ENCODE measurements at places on chromosomes 7 and 10.

DNA sequence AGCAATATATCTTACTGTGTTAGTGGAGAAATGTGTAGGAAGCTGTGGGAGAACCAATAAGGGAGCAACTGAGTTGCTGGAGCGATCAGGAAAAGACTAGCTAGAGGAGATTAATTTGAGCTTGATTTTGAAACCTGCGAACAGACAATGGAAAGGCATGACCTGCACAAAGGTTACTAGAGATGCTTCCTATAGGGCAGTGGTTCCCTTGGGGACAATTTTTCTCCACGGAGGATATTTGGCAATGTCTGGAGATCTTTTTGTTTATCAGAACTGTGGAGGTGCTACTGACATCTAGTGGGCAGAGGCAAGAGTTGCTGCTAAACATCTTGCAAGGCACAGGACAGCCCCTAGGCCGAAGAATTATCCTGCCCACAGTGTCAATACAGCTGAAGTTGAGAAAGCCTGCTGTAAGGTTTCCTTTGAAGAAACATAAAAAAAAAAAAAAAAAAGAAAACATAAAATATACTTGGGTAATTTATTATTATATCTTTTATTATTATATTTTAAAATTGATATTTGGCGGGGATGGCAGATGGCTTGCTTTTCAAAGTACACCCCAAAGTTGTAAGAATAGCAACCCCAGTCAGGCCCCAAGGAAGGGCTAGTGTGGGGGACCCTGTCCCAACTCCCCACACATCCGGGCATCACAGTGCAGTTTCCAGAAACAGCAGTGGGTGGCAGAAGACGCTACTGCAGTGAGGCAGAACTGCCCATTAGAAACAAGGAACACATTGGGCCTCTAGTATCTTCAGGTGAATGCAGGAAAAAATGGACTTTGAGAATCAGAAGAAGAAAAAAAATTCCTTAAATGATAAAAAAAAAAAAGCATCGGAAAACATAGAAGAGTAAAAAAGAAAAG, 481.6 kb downstream of the SH2D4B start:
- no peak for DNase-seq

DNA sequence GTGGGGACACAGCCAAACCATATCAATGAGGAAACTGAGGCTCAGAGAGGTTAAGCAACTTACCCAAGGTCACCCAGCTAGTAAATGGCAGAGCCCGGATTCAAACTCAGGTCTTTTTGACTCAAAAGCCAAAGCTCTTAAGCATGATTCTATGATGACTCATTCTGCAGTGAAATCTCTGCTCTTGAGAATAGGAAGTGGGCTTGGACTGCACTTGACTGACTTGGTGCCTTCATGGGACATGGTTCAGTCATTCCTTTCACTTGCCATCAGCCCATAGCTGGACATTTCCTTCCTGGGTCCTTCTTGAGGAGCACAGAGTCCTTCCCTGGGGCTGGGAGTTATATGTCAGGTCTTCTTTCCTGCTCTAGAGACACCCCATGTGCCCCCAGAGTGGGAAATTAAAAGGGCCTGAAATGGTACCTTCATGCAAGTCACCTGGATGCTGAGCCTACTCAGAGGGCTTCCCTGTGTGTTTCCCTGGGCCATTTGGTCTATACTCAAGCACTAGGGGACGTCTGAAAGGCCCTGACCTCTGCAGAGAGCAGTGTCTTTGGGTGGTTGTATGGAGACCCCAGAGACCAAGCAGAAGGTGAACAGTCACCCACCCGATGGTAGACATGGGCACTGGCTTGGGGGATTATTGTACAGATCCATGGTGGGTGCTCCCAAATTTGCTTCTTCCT, 62.4 kb upstream of the SDK1 start:
- DNase-seq = no peak

- no peak for DNase-seq
Measured at GRCh38 chr7:27920281-27920946, 180.5 kb downstream of the TAX1BP1 start.

DNA sequence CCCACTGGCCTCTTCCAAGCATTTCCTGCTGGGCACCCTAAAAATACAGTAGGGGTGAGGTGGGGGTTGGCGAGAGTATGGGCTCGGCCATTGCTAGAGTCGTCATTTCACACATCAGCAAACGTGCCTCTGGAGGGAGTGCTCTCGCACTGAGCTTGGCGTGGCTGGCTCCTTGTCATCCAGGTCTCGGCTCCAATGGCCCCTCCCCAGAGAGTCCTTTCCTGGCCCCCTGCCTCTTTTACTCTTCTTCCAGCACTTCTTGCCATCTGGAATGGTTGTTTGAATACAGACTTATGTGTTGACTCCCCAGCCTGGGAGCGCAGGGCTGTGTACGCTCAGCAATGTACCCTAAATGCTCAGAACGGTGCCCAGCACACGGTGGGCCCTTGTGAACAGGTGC, 18.8 kb downstream of the UNC5B start:
- DNase-seq = no peak

DNA sequence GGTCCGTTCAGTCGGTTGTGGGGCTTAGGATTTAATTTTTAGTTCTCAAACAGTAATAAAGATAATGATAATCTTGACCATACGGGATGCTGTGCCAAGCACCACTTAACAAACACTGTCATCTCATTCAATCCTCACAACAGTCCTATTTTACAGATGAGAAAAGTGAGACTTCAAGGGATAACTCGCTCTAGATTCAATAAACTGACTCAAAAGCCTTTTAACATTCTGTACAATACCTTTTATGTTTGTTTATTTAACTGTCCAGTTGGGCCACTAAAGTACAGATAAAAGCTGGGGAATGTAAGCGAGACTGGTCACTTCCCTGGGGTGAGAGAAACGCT, 437 bp upstream of the CFAP69 start:
- no peak for DNase-seq

DNA sequence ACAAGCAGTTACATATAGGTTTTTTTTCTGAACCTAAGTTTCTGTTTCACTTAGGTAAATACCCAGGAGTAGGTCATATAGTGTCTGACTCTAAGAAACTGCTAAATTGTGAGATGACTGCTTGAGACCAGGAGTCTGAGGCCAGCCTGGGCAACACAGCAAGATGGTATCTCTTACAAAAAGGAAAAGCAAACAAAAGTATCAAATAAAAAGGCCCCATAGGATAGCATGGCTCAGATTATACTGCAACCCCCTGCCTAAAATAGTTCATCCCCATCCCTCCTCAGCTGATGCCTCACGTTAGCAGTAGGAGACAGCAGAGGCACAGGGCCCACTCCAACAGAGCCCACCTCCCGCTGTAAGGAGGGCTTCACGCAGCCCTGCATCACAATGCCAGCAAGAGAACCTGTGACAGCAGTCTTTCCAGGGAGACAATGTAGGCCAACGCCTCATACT, 90.3 kb downstream of the SRPK2 start:
- peak; percentile 25 for DNase-seq

DNA sequence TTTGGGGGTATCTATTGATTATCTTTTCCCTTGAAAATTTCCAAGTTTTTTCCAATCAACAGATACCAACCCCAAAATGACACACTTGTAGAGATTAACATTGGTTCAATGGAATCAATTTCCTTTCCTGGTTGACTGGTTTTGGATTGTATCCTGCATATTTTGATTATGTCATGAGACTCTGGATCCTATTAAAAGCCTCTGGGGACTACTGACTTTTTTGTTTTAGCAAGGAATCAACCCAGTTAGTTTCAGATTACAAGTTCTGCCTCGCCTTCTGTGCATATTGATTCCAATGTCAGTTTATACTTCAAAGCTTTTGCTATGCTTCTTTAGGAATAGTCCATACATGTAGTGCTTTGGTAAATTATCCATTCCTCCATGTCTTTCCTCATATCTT, 29.2 kb downstream of the COPG2 start:
- no peak for DNase-seq

DNA sequence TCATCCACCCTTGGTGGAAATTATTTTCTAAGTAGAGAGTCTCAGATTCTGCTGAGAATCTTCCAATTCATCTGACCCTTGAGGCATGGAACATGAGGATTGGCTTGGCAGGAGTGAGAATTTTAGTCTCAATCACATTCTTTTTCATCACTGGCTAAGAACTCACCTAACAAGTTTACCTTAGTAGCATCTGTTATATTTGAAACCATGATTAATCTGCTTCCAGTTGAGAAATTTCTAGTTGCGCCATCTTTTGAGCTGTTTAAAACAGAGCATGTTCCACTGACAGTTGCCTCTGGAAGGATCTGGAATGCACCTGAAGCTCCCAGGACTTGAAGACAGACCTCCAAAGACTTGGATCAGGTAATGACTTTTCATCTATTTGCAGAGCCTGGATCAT, at the start of gene LIPK:
TSS of gene LIPK (plus strand) at position 292 of the 400 bp plus-strand sequence. CDS start 18,295 bp downstream, outside the sequence.
- DNase-seq = no peak

DNA sequence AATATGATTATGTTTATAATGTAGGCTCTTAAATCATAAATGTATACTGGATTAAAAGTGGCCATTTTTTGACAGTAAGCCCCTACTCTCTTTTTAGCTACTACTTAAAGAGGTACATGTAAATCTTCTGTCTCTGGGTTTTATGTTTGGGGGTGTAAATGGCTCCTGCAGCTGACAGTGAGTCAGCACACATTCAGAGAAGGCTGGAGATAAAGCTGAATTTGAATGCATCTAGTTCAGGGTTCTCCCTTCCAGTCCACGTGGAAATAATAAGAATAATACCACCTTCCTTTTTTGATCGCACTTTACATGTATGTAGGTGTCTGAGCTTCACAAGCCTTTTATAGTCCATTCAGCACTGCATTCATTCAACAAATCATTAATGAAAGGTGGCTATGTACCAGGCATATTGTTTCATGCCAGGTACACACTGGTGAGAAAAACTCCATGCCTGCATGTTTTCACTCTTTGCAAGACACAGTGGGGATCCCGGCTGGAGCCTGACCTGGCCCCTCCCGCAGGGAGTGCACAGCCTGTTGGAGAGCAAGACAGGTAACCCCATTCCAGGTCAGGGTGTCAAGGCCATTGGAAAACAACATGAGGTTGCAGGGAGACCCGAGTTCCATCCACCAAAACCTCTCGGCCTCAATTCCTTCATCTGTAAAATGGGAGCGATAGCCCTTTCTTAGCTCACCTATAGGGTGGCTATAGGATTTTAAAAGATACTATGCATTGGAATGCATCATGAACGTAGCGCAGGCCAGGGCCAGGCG, 107.5 kb upstream of the ANLN start:
- DNase-seq = no peak

- DNase-seq = no peak
Measured at GRCh38 chr10:130742941-130743675, 568.4 kb downstream of the TCERG1L start.

DNA sequence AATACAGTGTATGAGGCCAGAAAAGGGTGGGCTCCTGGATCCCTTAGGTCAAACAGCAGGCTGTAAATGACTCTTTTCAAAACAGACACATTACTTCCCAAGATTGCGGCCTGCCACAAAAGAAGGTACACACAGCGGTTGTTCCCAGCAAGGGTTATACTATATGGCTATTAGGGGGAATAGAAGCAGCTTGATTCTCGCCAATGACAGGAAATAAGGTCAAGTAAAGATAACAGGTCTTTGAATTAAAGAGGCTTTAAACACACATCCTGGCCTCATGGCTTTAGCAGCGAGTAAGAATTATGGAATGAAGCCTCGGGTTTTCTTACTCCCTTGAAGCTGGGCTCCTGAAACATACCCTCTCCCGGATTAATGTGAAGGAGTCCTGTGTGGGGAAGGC, 58.3 kb downstream of the CYP26A1 start:
- DNase-seq = no peak

GRCh38 chr7:18499407-18500177, 4.0 kb downstream of the HDAC9 start:
- no peak for DNase-seq

DNA sequence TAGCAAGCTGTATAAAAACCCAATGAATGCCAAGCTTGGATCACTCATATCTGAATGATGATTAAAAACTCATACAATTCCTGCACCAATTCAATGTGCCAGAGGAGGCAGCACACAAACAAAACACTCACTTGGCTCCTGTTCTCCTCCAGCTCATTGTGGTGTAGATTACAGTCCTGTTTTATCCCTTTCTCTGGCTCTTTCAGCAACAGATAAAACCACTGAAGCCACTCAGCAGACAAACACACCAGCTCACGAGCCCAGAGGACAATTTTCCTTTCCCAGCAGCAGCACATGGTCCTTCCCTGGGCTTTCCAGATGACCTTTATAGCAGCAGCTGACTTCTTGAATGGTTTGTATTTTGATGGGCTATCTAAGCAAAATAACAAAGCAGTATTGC, 107.3 kb upstream of the STARD3NL start:
- DNase-seq = no peak

GRCh38 chr7:10618953-10619352, 354.7 kb upstream of the PHF14 start:
- DNase-seq = no peak

GRCh38 chr10:24661376-24661775, 62.3 kb downstream of the ARHGAP21 start:
- DNase-seq = no peak

DNA sequence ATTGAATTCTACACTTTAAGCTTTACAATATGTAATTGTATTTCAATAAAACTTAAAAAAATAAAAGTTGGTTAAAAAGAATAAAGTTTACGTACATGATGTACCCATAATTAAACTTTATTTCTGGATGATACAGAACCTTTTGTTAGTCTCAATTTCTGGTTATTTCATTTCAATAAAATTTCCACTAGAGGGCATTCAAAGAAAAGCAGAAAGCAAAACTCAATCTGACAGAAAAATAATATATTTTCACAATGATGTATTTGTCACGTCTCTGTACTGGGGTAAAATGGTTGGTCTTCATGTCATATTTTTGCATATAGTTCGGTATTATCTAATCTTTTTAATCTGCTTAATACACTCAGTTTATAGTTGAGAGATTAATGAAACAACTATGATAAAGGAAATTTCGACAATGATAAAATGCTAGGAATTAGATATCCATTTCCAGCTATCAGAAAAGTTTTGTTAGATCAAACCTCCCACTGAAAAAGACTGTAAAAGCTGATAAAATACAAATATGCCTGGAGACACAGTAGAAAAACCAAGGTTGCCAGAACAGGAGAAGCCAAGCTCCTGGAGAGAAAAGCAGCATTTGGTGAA, 27.4 kb downstream of the ASZ1 start:
- no peak for DNase-seq

DNA sequence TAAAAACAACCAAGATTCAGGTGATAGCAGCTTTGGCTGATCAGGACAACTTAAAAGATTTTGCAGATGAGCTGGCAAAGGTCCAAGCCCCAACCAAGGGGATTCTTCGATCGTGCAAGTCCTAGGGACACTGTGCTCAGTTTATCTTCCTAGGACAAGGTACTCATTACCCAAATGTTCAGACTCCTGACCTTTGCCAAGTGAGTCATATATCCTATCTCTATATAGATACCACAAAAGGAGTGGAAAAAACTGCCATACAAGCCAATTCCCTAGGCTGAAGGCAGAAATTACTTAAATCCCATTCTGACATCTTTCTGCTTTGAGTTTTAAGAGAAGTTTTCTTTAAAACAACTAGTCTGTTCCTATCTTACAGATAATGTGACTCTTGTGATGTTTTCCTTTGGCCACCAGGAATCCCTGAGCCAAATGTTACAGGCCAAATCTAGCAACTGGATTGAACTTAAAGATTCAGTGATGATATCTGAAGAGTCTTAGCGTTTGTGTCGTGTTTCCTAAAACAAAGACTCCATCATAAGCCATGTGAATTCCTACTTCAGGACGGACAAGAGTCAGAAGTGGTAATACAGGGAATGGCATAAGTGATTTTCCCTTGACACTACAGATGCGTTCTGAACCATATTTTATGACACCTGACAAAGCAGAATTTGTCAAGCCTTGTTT, 142.6 kb upstream of the ASAH2 start:
- no peak for DNase-seq

GRCh38 chr7:111529507-111530355, 32.6 kb downstream of the IMMP2L start:
- DNase-seq = no peak
